Memory B cell (primary cell): ENCODE measurements at places on chromosomes 11 and 22.

DNA sequence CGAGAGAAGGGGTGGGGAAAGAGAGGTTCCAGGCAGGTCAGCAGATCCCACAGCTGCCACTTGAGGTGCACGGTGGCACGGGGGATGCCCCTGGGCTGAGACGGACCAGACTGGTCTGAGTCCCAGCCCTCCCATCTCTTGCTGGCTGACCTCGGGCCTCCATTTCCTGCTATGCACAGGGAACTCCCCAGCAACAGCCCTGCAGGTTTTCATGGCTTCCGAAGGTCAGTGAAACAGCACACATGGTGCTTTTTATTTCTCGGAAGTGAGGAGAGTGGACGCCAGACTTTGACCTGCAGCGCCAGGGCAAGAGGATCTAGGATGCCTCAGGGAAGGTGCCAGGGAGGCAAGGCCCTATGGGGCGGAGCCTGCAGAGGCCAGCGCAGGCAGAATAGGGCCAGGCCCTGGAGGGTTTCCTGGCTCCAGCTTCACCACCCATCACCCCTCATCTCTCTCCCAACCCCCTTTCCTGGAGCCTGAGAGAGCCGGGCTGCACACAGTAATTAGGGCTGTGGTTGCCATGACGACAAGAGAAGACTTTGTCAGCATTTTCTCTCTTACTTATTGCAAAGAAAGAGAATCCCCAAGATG is 29.5 kb downstream of the SLC22A12 start:
- no peak for DNase-seq

- DNase-seq = peak; percentile 74
These were observed at the start of gene DGCR8 for GRCh38 chr22:20079745-20080444. TSS of gene DGCR8 (plus strand) at chr22:20080241. CDS start at chr22:20085964, 5,723 bp downstream.

GRCh38 chr11:78851878-78852586 is 277.4 kb upstream of the NARS2 start:
- DNase-seq = no peak

GRCh38 chr11:93736129-93736528 is 5.2 kb downstream of the TAF1D start:
- DNase-seq = no peak

- no peak for DNase-seq
These were observed at the start of gene PDE2A for GRCh38 chr11:72673943-72674828. TSS of gene PDE2A (minus strand) at chr11:72674422. CDS start at chr11:72674207, 215 bp downstream.

DNA sequence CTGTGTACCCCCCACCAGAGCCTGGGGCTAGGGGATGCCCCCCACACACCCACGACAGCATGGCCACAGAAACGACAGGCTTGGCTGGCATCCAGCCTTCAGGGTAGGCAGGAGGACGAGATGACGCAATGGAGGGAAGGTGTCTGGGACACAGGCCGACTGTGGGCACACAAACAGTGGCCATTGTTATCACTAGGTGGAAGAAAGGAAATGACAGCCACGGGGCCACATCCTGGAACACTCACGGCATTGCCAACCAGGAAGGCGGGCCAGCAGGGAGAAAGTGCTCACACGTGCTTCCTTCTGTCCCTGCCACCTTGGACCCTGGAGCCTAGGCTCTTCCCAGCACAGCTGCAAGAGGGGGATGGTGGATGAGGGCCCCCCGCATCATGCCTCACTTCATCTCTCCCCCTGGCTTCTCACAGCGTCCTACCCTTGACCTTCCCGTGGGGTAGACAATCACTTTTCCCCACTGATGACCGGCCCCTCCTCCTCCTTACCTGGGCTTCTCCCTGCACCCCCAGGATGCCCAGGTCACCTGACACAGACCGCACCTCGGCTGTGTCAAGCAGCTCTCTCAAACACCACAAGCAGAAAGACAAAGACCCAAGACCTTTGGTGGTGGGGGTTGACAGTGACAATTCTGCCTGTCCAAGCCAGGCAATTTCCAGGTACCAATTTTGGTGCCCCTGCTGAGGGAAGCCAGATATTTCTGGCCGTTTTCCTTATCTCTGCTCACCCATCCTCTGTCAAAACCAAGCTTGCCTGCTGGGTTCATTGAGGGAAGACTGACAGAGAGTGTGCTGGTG is 8.6 kb downstream of the PLA2G6 start:
- no peak for DNase-seq

DNA sequence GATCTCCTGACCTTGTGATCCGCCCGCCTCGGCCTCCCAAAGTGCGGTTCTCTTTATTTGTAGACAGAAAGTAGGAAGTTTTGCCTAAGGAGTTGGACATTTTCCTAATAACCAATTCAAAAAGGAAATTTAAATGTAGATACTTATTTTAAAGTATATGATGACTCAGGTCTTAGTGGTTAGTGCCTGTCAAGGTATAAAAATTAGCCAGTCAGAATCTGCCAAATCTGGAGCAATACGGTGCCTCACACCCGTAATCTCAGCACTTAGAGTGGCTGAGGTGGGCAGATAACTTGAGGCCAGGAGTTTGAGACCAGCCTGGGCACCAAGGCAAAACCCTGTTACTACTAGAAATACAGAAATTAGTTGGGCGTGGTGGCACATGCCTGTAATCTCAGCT is 86.7 kb upstream of the RASSF10 start:
- no peak for DNase-seq

DNA sequence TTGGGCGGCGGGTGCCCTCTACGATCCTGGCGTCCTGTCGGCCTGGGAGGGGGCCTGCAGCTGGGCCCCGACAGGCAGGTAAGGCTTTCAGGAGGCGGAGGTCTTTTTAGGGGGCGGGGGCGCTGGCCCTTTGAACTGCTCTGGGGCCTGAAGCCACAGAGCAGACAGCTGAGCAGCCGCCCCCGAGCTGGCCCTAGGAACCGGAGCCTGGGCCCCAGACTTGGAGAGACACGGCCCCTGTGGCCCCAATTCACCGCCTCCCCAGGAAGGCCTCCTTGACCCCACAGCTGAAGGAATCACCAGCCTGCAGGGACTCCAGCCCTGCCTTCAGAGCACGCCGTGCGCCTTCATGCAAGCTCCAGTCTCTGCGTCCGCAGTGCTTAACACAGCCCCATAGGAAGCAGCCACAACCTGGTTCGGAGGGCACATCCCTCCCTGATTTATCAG is 618 bp upstream of the CERK start:
- DNase-seq = peak; percentile 31

DNA sequence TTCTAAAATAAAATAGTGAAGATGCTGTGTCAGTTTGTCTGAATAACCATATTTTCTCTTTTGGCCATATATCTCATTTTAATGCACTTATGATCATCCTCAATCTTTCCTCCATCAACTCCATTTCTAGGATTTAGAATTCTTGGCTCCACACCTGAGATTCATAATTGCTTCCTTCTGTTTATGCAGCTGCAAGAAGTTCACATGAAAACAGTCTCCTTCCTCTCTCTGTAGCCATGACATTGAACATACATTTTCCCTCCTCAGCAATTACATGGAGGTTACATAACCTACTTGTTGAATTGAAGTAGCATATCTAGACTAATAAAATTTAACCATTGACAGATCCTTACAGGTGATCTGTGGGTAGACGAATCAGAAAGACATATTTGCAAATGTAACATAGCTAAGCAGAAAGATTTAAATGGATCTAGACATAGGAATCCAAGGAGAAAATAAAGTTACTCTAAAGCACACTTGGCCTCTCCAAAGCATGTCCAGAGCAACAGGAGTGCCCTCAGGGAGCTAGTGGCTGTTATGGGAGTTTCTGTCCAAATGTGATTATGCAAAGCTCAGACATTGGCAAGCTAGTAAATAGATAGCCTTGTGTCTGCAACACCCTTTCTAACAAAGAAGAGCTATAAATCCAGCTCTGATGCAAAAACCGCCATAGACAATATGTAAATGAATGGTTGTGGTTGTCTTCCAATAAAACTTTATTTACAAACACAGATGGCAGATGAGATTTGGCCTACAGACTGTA is 119.9 kb upstream of the MPPED2 start:
- DNase-seq = no peak

DNA sequence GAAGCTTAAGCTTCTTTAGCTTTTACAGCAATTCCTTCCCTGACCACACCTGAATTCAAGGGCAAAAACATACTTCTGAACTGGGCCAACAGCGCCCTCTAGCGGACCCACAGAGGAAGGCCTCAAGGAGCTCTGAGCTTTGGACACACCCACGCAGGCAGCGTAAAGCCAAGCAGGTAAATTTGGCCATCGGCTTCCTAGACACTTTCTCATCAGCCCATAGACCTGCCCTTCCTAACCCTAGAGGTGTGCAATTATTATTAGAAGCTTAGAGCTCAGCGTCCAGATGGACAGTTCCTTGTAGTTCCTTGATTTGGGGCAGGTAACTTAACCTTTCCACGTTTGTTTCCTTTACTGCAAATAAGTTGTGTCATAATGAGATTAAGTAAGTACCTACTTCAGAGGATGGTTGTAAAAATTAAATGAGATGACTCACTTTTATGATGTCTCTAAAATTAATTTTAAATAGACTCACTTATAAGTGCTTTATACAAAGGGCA is 25.7 kb upstream of the HMGXB4 start:
- peak; percentile 64 for DNase-seq

- no peak for DNase-seq
These were observed 46.9 kb downstream of the MSANTD4 start for GRCh38 chr11:105975128-105975527.

DNA sequence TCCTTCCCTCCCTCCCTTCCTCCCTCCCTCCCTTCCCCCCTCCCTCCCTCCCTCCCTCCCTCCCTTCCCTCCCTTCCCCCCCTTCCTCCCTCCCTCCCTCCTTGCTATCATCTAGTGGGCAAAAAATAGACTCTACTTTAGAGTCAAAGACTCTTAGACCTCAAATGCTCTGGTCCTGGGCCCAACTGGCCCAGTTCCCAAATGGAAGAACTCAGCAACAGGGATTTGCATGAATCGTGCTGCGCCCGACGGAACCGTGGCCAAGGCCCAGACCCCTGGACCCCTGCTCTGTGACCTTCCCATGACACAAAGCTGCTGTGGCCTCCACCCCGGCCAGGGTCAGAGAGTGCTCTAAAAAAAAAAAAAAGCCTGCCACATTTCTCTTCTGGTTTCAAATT is 97.4 kb downstream of the WNT7B start:
- DNase-seq = no peak

DNA sequence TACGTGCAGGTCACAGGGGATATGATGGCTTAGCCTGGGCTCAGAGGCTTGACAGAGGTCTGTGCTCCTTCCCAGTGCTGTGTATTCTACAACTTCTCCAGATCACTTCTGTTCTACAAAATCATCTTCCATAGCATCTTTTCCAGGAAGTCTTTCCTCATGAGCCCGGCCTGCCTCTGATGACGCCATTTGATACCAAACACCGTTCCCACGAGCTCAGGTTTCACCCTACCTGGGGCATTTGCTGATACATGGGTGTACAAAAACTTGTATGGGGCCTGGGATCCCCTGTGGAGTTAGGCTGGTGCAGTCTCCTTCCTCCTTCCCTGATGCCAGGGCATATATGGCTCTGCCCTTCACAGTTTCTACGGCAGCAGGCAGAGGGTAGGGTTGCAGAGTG is 78.7 kb downstream of the NECTIN1 start:
- DNase-seq = no peak

DNA sequence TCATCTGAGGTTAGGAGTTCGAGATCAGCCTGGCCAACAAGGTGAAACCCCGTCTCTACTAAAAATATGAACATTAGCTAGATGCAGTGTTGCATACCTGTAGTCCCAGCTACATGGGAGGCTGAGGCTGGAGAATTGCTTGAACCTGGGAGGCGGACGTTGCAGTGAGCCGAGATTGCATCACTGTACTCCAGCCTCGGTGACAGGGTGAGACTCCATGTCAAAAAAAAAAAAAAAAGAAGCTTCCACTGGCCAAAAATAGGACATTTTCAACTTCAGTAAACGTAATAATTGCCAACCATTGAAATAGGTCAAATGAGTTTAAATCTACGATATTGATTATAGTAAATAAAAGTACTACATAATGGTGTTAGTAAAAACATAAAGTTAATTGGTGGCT is 6.8 kb downstream of the BAIAP2L2 start:
- DNase-seq = no peak

- DNase-seq = no peak
These were observed 53.9 kb upstream of the PPP6R3 start for GRCh38 chr11:68406324-68407313.

DNA sequence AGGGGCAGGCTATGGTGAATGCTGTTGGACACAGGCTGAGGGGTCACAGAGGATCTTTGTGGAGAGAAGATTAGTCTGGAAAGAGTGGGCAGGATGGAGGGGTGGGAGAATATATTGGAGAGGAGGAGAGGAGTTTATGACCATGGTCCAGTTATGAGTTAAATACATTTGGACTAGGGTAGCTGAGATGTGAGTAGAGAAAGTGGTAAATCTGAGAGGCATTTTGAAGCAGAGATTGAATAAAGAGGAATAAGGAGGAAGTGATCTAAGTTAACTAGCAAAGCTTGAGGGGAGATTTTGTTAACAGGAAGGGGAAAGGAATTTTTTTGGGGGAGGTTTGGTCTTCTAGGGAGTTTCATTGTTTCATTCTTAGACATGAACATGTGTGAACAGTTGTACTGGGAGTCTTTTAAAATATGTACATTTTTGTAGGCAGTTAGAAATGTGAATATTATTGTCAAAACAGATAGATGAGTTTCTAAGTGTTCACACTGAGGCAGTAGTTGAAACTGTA is 43.1 kb upstream of the EED start:
- DNase-seq = no peak

DNA sequence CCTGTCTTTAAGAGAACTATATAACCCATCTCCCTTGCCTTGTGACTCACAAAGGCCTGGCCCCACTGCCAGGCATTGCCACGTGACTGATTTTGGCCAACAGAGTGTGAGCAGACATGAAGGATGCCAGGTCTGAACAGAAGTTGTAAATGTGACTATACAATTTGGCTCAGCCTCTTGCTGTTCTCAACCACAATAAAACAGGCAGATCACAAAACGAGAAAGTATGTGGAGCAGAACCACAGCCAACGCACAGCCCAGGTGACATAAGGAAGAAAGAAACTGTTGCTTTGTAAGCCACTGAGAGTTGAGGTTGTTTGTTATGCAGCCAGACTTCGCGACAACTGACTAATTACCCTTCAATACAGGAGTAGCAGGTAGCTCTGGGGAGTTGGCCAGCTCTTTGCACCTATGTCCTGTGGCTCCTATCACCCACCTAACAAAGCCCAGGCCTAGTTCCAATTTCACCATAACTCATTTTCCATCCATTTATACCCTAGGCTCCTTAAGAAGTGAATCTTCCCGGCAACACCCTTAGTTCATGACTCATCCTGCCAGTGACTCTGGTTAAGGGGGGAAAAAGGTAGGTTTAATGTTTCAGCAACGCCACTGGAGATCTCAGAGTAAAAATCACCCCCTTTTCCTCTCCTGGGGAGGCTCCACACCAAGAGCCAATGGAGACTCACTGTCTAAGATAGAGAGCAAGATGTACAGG is 53.7 kb downstream of the GALNT18 start:
- no peak for DNase-seq
